ENCODE measurements at places on chromosomes 6 and 20.

DNA sequence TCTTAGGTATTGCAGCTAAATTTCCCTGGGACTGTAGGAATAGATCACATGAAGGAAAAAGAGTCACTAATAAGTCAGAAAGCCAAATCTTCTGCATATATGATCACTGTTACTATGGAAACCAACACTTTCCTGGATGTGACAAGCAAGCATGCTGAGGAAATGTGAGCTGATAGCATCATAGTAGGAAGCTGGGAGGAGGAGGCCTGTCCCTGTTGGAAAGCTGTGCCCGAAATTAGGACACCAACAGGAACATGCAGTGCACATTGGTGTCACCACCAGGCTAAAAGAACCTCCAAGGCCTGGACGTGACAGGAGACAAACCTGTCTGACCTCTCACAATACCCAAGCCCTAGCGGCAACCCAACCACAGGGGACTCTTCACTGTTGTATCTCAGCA is 181.9 kb upstream of the PCSK2 start:
- DNase-seq = no peak

- no peak for DNase-seq
Observed at GRCh38 chr20:2759143-2759542, 41.3 kb downstream of the CPXM1 start.

DNA sequence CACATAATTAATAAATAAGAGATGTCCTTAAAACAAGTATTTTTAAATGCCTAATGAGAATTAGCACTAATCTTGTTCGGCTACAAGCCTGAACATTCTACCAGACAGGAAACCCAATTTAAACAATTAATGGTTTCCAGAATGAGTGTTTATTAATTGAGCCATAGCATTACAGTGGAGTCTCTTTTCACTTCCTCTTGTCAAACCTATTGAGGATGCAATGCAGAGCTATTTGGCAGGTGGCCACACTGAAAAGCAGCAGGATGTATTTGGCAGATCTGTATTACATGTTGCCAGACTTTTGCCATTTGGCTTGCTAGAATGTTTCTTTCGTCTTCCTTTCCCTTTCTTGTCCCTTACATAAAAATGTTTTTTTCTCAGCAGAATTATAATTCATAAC is 475.2 kb upstream of the MARCKS start:
- no peak for DNase-seq

GRCh38 chr6:87110636-87111035 is 15.7 kb upstream of the CGA start:
- no peak for DNase-seq

DNA sequence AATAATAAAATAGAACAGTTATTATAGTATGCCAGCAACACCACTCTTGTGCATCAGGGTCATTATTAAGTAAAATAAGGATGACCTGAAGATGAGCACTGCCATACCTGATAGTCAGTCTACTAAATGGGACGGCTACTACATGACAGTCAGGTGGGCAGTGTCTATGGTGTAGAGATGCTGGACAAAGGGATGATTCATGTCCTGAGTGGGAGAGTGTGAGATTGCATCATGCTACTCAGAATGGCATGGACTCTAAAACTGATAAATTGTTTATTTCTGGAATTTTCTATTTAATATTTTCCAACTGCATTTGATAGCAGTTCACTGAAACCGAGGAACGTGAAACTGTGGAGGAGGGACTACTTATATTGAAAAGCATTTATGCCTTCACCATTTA is 38.8 kb downstream of the SNX9 start:
- no peak for DNase-seq

DNA sequence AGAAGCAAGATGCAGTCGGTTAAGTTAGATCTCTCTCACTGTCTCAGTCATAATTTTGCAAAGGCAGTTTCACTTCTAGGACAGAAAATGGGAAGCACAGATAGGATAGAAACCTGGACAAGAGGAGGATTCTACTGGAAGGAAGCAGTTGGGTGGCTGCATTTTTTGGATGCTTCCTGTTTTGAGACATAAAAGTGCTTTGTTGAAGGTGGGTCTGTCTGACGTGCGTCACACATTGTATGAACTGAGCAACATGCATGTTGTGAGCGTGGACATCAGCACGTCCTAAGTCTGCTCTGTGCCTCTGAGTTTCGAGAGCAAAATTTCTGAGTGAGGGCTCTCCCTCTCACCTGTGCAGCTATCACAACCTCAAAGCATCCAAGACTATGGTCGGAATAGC is 68.7 kb upstream of the SNX9 start:
- DNase-seq = no peak

DNA sequence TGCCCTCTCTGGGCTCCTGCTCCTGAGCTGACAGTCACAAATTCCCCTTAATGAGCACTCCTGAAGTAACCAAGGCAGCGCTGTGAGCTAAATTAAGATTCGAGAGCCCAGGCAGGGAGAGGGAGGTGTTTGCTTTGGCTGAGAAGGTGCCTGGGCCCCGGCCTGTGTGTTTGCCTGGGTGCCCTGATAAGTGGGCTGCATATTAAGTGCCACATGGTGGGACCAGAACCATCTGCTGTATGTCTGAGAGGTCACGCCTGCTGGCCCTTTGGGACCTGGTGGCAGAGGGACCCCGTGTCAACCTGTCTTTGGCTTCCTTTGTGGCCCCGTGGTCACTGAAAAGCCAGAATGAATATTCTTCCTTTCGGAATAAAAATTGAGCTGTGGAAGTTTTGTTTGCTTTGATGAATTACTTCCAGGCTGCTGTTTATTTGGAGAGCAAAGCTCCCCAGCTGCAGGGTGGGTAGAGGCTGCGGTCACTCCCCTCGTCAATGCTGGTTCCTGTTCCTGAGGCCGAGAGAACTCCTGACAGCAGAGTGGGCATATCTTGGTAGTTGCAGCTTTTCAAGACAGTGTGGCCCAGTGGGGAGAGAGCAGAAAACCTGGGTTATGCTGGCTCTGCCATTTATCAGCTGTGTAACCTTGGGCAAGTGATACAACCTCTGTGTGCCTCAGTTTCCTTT is 17.5 kb upstream of the KCNK16 start:
- DNase-seq = no peak

DNA sequence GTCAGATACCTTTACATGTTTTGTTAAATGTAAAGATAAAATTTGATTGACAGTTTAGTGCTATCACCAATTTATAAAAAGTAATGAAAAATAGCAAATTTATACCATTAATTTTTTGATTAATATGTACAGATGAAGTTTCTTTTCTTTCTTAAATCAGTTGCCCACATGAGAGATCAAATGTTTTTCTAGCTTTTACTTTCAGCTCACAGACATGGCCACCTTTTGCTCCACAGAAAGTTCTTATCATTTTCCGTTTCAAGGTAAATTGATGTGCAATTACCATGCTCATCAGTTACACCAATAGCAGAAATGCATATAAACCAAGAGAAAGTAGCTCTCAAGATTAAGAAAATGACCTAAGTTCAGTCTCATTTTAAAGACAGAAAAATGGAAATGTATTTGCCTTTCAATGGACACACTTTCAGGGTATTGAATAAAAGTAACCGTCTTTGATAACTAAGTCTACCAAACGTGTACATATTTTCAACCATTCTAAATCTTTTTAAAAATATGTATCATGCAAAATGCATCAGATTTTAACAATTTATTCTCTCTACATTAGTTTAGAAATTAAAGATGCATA is 16.6 kb upstream of the EXOC2 start:
- DNase-seq = no peak

GRCh38 chr20:5504061-5504739 is 187.4 kb upstream of the PROKR2 start:
- DNase-seq = no peak

DNA sequence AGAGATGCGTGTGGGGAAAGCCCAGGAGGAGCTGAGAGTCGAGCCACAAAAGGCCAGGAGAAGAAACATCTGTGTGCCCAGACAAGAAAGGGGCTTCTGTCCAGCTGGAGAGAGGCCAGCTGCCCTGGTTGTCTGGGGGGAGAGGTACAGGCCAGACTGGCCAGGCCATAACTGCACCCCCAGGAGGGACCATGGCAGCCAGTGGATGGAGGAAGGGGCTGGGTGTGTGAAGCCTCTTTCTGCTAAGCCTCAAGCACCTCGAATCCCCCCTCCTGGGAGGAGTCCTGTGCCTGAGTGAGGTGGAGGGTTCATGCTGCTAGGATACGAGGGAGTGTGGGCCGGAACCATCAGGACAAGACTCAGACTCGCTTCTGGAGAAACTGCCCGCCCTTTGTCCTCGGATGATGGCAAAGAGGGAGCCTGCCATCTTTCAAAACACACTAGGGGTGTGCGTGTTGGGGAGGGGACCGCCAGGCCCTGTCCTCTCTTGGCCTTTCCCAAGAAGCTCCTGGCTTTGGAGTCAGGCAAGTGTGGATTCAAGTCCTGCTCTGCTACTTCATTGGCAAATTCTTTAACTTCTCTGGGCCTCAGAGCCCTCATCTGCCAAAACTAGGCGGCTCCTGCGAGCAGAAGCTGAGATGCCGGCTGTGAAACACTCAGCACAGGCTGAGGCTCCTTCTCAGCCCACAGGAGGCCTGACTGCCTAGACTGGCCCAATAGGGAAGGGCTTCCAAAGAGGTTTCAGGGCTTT is 90.3 kb downstream of the ASXL1 start:
- DNase-seq = no peak

GRCh38 chr6:224350-224749 is 67.9 kb upstream of the DUSP22 start:
- DNase-seq = no peak

GRCh38 chr20:63743210-63743970 is 3.8 kb downstream of the SLC2A4RG start:
- no peak for DNase-seq

GRCh38 chr6:149940672-149940982 is 1.2 kb upstream of the ULBP2 start:
- no peak for DNase-seq

DNA sequence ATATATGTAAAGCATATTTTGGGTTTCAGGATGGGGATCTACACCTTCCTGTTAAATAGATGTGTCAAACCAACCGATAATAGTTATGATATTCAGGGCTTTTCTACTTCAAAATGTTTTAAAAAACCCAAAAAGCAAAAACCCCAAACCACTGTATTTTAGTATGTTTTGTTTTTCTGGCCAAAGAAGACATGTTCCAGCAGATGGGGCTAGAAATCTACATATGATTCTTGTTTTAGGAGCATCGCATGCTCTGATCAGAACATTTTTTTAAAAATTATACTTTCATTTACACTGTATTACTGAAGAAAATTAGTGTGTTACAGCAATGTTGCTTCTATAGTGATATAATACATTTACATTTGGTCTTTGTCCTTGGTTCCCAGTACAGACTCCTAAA is 11.0 kb downstream of the RMND1 start:
- no peak for DNase-seq

GRCh38 chr6:47153404-47153755 is 111.2 kb upstream of the ADGRF1 start:
- no peak for DNase-seq

Data from glomerular endothelial cell (primary cell).